Naive thymus-derived CD4-positive, alpha-beta T cell (primary cell): ENCODE measurements at places on chromosomes 6 and 20. TPM values are rescaled to one million over a fixed set of nuclear protein-coding genes. Genes with fewer than 3 reads are reported as not detected.

DNA sequence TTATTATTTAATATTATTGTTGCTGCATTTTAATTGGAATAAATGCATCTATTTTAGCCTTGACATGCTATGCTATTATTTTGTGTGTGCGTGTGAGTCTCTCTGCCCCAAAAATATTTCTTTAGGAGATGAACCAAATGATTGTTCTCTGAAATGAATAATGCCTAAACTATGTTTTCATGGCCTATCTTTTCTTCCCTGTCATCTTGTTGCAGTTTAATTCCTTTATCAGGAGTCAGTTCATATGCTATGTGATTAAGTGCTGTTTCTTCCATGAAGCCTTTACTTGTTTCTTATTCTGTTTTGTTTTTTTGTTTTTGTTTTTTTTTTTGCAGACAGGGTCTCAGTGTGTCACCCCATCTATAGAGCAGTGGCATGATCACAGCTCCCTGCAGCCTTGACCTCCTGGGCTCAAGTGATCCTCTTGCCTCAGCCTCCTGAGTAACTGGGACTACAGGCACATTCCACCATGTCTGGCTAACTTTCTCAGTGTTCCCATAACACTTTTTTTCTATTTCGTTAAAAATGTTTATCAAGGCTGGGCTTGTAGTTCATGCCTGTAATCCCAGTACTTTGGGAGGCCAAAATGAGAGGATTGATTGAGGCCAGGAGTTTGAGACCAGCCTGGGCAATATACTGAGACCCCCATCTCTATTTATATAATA, 25.7 kb downstream of the TPX2 start:
- no peaks in the 10 kb centered on the region for H3K36me3 ChIP-seq
- no peak overlapping the region for H3K27ac ChIP-seq
- no peaks in the 10 kb centered on the region for H3K4me1 ChIP-seq
- DNase-seq = no peak
- H3K27me3 ChIP-seq = no peaks in the 10 kb centered on the region

DNA sequence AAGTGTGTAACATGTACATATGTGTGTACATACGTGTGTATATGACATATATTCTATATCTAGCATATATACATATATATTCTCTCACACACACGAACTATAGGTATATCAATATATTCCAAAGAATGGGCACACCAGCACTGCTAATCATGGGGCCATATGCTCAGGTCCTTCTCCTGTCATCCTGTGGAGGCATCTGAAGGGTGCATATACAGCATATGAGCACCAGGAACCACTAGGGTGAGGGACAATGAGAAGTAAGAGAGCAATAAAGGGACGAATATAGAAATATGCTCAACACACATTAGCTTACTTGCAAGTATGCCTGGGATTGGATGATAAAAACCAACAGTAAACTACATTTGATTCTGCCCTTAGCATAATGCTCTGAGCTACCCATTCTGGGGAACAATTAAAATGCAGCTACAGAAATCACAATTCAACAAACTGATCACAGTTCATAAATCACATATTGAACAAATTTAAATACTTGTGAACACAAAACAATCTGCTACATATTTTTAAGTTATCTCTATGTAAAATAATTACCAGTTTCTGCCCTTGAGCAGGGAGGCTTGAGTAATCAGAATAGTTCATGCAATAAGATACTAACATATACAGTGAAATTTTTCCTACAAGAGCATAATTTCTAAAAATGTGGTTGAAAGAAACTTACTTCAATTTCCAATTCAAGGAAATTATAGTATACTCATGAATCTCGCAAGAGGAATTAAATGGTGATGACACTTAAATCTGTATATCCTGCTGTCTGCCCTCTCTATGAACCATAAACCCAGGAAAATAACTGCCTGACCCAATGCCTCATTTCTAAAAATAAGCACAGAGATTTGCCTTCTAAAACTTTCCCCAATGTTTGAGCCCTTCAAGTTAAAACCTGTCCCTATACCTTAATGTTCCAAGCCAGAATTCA, 272.2 kb upstream of the THEMIS start:
- no peak overlapping the region for H3K27ac ChIP-seq
- H3K27me3 ChIP-seq = no peaks in the 10 kb centered on the region
- no peak overlapping the region for H3K4me3 ChIP-seq
- no peaks in the 10 kb centered on the region for H3K36me3 ChIP-seq
- no peaks in the 10 kb centered on the region for H3K4me1 ChIP-seq
- DNase-seq = no peak

DNA sequence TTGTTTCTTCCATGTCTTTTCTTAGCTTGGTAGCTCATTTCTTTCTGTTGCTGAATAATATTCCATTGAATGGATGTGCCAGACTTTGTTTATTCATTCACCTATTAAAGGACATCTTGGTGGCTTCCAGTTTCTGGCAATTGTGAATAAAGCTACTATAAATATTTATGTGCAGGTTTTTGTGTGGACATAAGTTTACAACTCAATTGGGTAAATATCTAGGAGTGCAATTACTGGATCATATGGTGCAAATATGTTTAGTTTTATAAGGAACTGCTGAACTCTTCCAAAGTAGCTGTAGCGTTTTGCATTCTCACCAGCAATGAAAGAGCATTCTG, 16.8 kb upstream of the SDCBP2 start:
- no peaks in the 10 kb centered on the region for H3K4me1 ChIP-seq
- H3K4me3 ChIP-seq = no peak overlapping the region
- H3K27ac ChIP-seq = no peak overlapping the region
- H3K27me3 ChIP-seq = no peaks in the 10 kb centered on the region

DNA sequence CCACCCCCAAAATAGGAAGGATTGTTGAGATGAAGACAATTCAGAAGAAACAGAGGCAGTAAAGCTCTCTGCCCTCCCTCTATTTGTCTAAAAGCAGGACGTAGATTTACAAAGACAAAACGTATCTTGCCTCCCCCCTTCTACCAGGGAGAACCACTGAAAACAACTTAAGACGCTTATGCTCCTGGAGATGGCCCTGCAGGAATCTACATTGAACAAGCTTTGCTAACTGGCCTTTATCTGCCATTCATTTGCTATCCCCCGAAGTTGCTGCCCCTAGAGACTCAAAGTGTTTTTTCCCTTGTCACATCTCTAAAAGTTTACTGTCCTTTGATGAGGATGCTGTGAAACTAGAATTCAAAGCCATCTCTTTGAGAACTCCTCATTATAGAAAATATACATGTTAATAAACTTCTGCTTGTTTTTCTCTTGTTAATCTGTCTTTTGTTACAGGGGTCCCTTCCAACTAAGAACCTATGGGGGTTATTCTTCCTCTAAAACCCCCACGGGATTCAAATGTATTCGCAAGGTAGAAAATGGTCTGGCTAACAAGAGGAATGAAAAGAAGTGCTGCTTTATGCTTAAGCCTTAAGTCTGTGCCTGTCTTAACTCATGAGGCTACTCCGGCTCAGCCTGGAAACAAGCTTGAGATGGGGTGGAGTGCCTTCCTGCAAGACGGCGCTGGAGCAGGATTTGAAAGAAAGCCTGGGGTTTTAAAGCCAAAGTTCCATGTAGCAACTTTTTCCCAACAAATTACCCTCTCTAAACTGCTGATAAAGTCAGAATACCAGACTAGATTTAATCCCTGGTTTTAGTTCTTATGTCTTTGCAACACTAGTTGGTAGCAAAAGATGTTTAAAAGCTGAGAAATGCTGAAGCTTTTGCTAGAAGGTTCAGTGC, 88.0 kb downstream of the CLIC5 start:
- no peak overlapping the region for H3K4me3 ChIP-seq
- H3K4me1 ChIP-seq = no peaks in the 10 kb centered on the region

GRCh38 chr20:25318471-25319240, 70.8 kb downstream of the PYGB start:
- no peaks in the 10 kb centered on the region for H3K27me3 ChIP-seq
- no peak overlapping the region for H3K27ac ChIP-seq
- H3K4me3 ChIP-seq = no peak overlapping the region
- H3K36me3 ChIP-seq = peaks cover 36% of the 10 kb centered on the region
- H3K4me1 ChIP-seq = no peaks in the 10 kb centered on the region
- no peak for DNase-seq

- H3K36me3 ChIP-seq = no peaks in the 10 kb centered on the region
- no peaks in the 10 kb centered on the region for H3K4me1 ChIP-seq
- no peak overlapping the region for H3K4me3 ChIP-seq
- H3K27me3 ChIP-seq = no peaks in the 10 kb centered on the region
- no peak overlapping the region for H3K27ac ChIP-seq
Observed at GRCh38 chr20:61157301-61157700, 94.8 kb upstream of the CDH4 start.

- no peak for DNase-seq
- H3K36me3 ChIP-seq = no peaks in the 10 kb centered on the region
- H3K4me1 ChIP-seq = no peaks in the 10 kb centered on the region
Observed at GRCh38 chr6:107132330-107132954, 17.1 kb upstream of the BEND3 start.

DNA sequence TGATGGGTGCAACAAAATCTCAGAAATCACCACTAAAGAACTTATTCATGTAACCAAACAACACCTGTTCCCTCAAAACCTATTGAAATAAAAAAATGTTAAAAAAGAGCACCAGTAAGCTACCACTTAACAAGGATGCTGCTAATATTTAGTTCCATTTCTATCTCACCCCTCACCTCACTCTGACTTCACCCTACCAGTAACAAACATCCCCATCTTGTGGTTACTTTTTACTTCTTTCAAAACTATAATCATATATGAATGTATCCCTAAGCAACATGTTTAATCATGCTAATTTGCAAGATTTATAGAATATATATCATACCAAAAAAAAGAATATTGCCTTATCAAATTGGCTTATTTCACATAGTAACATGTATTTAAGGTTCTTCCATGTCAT, 27.4 kb upstream of the SLC24A3 start:
- H3K27ac ChIP-seq = no peak overlapping the region
- H3K4me1 ChIP-seq = no peaks in the 10 kb centered on the region

GRCh38 chr6:5552243-5552642, 290.9 kb downstream of the FARS2 start:
- no peaks in the 10 kb centered on the region for H3K27me3 ChIP-seq
- no peak for DNase-seq
- H3K4me3 ChIP-seq = no peak overlapping the region
- no peak overlapping the region for H3K27ac ChIP-seq
- no peaks in the 10 kb centered on the region for H3K4me1 ChIP-seq

DNA sequence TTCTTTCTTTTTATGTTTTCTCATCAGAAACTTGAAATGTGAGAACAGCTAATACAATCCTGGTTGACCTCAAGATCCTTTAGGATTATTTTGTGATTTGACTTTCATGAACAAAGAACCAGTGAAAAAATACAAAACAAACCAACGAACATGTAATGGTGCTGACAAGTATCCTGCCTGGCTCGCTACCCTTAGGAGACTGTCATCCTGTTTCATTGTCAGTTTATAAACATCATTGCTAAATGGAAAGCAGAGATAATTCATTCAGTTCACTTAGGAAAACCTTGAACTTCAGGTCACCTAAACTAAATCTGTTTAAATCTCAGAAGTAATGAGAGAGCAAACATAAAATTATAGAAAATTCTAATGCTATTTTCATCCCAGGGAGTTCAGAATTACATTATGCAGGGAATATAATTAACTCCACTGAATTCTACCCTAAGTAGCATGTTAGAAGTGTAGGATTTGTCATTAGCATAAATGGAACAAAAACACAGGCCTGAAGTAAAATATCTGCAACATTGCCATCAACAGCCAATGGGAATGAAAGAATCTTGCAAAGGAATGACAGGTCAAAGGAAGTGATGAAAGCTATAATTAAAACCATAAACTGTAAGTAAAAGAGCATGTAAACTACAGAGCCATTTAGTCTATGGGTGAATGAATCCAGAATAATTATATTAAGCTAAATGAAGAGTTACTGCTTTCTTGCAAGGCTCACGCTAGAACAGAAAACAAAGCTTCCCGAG, 401.2 kb upstream of the MANEA start:
- H3K27me3 ChIP-seq = no peaks in the 10 kb centered on the region
- H3K4me3 ChIP-seq = no peak overlapping the region
- H3K4me1 ChIP-seq = no peaks in the 10 kb centered on the region
- no peaks in the 10 kb centered on the region for H3K36me3 ChIP-seq
- no peak overlapping the region for H3K27ac ChIP-seq

- no peaks in the 10 kb centered on the region for H3K27me3 ChIP-seq
- H3K4me1 ChIP-seq = peaks cover 72% of the 10 kb centered on the region
- H3K36me3 ChIP-seq = peaks cover 27% of the 10 kb centered on the region
- H3K27ac ChIP-seq = peak overlapping the region; percentile 1
- no peak overlapping the region for H3K4me3 ChIP-seq
Observed at GRCh38 chr6:37177935-37178517, 8.1 kb downstream of the PIM1 start.

DNA sequence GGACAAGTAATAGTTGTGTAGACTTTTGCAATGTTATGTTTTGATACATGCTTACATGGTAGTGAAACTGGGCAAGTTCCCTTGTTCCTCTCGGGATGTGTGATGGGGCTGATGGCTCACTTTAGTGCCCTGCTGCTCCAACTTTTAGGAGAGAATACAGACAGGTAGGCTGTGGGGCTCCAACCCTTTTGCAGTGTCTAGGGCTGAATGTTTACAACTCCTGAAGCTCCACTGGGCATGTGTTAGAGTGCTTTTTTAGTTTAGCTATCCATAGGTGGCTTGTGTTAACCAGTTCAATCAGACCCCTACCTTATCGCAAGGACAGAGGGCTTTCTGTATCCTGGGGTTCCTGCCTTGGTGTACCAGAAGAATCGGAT, 33.8 kb downstream of the SERPINB6 start:
- peak overlapping the region; percentile 54 for H3K27ac ChIP-seq
- no peak for DNase-seq
- H3K27me3 ChIP-seq = no peaks in the 10 kb centered on the region
- peaks cover 27% of the 10 kb centered on the region for H3K4me1 ChIP-seq
- no peaks in the 10 kb centered on the region for H3K36me3 ChIP-seq

- no peaks in the 10 kb centered on the region for H3K27me3 ChIP-seq
- DNase-seq = no peak
- no peak overlapping the region for H3K27ac ChIP-seq
Observed at GRCh38 chr6:133501675-133502270, 260.6 kb downstream of the EYA4 start.

- peaks cover 3% of the 10 kb centered on the region for H3K36me3 ChIP-seq
- H3K4me3 ChIP-seq = peak overlapping the region; percentile 93
- no peaks in the 10 kb centered on the region for H3K27me3 ChIP-seq
- H3K4me1 ChIP-seq = peaks cover 11% of the 10 kb centered on the region
- DNase-seq = no peak
Observed at GRCh38 chr20:49914310-49915117, 815 bp downstream of the SPATA2 start.

- no peak for DNase-seq
- no peak overlapping the region for H3K4me3 ChIP-seq
- no peak overlapping the region for H3K27ac ChIP-seq
Observed at GRCh38 chr6:147195510-147195909, 8.7 kb upstream of the STXBP5 start.

- H3K27me3 ChIP-seq = no peaks in the 10 kb centered on the region
- no peak for DNase-seq
- no peak overlapping the region for H3K4me3 ChIP-seq
- no peak overlapping the region for H3K27ac ChIP-seq
- no peaks in the 10 kb centered on the region for H3K36me3 ChIP-seq
Observed at GRCh38 chr6:44217332-44218143, 812 bp downstream of the MYMX start.

Gene DCDC2
- 0.92 TPM for total RNA-seq

Gene OSTM1
- 31.3 and 31.5 TPM in 2 replicates for total RNA-seq

Gene SLC17A2
- not detected for total RNA-seq

Gene MDC1
- total RNA-seq = 62.0 TPM

Gene SLC17A9
- total RNA-seq = 3.5 TPM

Gene ARHGAP40
- total RNA-seq = not detected

Gene RALGAPB
- 36.0 and 36.8 TPM in 2 replicates for total RNA-seq

Gene KIF6
- not detected for total RNA-seq

Gene HSPA12B
- total RNA-seq = not detected in 2 replicates
